ENCODE measurements at places on chromosomes 6 and 20.

DNA sequence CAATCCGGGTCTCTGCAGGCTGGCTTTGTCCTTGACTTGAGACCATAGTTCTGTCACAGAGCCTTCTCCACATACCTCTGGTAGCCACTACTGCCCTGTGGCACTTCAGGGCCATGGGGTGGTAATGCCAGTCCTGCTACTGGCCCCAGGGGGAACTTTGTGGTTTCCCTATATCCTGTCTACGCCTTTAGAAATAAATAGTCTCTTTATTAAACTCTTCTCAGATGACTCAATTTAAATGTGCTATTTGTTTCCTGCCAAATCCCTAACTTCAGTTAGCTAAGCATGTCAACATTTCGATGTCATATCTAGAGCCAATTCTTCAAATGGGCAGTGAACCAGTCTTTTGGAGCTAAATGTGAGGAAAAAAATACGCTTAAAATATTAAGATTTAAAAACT is 60.1 kb downstream of the SEL1L2 start:
- DNase-seq: no peak

DNA sequence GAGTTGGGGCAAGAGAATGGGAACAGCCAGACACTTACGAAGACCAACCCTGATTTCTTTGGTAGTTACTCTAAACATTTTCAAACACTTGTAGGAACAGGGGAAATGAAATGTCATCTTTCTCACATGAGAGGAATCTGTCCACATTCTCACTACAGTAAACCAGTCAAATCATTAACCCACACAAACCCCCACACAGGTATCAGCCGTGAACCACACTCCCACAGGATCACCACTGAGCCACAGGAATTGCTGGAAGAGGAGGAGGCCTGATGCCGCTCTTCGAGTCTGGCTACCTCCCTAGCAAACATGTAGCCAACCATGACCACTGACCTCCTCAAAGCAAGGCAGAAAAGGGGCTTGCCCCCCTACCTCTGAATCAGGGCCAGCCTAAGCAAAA is 6.9 kb upstream of the RSPO3 start:
- no peak for DNase-seq

GRCh38 chr20:20360464-20360863 is 7.4 kb upstream of the INSM1 start:
- no peak for DNase-seq

DNA sequence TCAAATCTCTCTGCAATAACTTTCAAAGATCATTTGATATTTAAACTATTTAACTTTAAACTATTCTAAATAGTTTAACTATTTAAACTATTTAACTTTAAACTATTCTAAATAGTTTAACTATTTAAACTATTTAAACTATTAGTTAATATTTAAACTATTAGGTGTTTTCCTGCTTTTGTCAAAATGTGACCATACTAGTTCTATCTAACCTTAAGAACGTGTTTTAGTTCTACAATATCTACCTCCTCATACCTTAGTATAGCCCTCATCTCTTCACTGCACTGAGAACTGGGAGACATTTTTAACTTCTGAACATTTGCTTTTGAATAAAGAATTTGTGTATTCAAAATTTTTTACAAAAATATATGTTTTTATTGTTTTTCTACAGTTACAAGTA is 429.1 kb downstream of the ADGRB3 start:
- DNase-seq: no peak

- no peak for DNase-seq
Observed at GRCh38 chr6:20633566-20634340, 99.5 kb downstream of the CDKAL1 start.

- no peak for DNase-seq
Observed at GRCh38 chr6:143700684-143701348, 23.1 kb downstream of the PHACTR2 start.

GRCh38 chr6:3913077-3913957 is 64.1 kb downstream of the FAM50B start:
- DNase-seq: no peak

DNA sequence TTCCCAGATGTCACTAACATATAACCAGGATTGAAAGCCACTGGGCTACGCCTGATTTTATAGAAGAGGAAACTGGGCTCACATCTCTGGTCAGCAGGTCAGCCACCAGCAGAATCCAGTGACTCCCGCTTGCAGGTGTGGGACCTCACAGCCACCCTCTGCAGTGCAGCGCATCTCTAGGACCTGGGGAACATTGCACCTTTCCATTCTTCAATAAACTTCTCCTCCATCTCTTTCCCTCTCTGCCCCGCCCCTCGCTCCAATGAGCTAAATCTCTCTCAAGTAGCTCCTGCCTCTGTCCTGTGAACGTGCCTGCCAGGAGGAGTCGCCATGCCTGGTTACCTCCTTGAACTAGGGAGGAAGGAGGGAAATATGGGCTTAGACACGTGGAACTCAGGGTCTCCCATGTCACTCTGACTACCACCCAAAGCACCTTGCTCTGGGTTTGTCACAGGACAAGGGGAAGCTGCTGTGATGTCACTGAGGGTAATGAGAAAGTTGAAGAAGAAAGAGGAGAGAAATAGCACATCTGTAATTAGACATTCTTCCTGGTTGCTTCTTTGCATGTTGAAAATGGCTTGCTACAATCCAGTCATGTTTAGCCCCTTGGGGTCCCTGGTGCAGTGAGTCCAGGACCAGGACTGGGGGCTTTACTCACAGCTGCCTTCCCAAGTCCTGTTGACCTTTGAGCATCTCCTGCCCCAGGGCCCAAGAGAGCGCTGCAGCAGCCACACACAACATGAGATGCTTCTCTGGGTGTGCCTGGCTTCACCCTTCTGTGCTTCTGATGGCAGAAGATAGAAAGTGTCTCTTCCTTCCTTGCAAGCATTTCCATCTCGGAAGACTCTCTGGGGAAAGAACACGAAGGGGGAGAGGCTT is 469.4 kb downstream of the PREX1 start:
- no peak for DNase-seq

- DNase-seq: no peak
Observed at GRCh38 chr6:146027586-146028251, 1.1 kb upstream of the GRM1 start.

DNA sequence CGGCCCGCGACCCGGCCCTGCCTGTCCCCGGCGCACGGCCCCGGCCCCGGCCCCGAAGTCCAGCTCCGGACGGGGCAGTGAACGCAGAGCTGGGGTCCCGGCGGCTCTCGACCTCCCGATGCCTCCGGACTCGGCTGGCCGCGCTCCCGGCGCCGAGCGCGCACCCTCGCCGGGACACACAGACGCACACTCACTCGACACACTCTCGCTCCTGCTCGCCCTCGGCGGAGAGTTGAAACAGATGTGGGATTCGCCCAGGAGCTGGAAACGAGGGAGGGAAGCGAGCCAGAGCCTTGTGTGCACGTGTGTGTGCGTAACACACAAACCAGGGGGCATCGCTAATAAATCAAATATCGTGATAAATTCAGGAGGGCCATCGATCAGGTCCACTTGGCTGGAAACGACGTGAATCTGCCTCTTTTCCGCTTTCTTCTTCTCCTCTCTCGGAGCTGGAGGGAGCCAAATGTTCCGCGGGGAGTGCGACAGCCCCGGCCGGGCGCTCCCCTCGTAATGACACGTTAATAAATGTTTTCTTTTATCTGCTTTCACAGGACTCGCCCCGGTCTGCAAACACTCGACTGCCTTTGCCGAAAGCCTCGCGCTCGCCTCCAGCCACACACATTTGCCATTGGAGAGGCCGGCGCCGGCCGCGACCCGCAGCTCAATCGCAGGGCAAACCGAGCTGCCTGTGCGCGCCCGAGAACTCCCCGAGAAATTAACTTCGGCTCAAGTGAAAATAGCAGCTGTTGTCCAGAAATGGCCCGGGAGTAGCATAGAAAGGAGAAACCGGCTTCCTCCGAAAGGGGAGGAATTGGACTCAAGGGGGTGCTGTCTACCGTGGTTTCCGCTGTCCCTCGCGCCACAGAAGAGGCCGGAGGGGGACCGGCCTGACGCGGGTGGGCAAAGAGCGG is 828 bp upstream of the SULF2 start:
- no peak for DNase-seq

DNA sequence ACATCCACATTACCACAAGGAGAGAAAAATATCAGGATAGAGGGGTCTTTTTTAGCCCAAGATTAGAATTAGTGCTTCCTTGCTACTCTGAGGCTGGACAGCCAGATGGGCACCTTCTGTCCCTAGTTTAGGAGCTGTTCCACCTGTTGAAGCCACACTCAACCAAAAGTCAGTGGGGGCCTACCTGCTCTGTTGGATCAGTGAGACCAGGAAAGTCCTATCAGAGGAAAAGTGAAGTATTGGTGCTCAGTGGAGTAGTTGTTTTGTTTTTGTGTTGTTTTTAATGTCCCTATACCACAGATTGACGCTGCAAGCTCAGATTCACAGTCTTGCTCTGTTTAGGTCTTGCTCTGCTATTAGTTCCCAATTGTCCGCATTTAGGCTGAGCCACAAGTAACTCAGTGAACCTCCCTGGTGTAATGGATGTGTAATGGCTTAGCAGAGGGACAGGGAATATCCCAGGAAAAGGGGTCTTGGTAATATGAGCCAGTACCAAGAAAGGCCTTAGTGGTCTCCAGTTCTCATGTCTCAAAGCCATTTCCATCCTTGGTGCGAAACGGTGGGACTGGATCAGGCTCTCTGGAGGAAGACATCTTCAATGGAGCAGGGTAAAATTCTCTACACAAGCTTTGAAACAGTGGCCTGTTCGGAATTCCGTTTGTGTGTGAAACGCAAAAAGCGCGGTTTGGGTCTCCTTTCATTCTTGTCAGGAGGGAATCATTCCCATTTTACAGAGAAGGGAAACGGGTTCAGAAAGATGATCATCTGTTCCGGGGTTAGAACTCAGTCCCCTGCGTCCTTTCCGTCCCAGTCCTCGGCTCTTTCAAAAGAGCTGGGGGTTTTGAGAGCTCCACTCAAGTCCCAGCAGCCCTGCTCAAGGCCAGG is 631 bp upstream of the PABPC1L start:
- no peak for DNase-seq

DNA sequence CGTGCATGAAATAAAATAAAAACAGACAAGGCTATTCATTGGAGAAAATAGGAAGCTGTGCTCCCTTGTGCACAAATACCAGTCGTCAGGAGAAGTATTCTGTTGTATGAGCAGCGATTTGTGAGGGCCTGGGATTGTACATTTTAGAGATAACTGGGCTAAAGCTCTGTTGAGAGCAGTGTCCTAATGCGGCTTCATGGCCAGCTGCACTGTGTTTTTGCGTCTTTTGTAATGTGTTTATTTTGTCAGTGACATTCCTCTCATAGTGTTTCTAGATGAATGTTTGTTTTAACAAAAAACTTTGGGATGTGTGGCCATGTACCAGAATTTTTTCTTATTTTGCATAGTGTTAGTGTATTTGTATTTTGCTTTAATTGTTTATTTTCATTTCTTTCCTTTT is 14.8 kb downstream of the ERMARD start:
- no peak for DNase-seq

DNA sequence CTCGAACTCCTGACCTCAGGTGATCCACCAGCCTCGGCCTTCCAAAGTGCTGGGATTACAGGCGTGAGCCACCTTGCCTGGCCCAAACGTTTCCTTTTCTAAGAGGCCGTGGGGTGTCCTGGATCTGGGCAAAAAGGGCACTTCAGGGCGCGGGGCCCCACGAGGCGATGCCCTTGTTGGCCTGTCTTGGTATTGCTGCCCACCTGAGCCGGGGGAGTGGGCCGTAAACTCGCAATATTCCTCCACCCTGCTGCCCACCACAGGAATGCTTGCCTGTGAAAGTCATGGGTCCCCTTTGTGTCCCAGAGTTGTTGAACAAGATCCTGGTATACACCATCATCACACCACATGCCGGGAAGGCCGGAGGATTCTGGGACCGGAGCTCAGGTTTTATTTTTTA is 49.0 kb downstream of the SSR1 start:
- no peak for DNase-seq

DNA sequence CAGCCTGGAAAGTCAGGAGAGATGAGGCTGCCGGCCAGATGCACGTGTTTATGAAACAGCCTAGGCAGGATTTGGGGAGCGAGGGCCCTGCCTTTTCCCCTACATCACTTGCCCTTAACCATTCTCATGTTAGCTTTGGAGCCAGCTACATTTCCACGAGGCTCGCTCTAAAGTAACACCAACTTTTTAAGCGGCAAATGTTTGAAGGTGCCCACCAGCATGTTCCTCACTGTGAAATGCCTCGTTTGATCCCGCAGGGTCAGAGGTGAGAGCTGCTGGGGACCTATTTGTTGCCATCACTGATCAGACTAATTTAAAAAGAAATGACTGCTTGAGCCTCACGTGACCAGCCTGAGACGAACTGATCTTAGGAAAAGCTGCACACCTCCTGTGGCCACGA is 51.6 kb upstream of the DACT2 start:
- no peak for DNase-seq

GRCh38 chr6:111870051-111870741 is 3.1 kb downstream of the FYN start:
- no peak for DNase-seq

DNA sequence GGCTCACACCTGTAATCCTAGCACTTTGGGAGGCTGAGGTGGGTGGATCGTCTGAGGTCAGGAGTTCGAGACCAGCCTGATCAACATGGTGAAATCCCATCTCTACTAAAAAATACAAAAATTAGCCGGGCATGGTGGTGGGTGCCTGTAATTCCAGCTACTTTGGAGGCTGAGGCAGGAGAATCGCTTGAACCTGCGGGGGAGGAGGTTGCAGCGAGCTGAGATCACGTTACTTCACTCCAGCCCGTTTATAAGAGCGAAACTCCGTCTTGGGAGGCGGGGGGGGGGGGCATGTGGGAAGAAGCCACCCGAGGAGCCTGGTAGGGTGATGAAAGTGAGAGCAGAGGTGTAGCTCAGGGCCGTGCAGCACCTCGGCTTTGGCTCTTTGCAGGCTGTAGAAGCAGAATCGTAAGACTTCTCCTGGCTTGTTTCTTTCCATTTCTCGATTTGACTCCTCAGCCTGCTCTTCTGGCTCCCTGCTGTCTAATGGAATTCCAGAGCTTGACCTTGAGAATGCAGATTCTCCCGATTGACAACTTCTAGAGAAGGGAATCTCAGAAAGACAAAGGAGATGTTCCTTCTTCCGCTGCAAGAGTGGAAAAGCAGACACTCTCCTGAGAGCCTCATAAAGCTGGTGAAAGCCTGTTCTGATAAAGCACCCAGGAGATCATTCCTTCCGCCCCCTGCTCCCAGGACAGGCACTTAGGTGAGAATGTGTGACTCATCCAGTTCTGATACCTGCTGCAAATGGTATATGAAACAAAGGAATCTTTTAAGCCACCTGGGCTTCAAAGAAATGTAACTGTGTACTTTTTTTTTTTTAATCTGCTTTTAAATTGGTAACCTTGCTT is 26.0 kb upstream of the PPP1R16B start:
- no peak for DNase-seq

GRCh38 chr6:127938701-127939100 is 37.8 kb upstream of the THEMIS start:
- no peak for DNase-seq

- peak; percentile 7 for DNase-seq
Observed at GRCh38 chr6:43274916-43275597, 23.0 kb upstream of the SLC22A7 start.

DNA sequence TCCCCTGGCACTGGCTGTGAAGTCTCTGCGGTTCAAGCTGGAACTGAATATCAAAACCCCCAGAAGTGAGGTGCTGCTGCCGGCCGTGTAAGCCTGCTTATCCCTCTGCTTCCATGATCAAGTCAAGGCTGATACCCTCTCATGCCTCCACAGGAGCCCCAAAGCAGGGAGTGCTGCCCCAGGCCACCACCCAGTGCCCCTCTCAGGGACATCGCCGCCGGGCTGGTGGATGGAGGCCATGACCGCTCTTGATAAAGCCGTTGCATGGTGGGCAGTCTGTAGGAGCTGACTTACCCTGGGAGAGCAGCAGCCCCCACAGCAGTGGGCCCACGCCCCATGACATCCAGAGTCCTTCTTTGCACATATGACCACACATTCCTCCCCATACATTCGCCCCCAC is 162.0 kb upstream of the CST7 start:
- no peak for DNase-seq

GRCh38 chr6:679282-679681 is 13.7 kb downstream of the EXOC2 start:
- DNase-seq: no peak

Measured in activated gamma-delta T cell treated with anti-CD3 and anti-CD28 coated beads, Interleukin-2, amount 50 U/mL, for 16 hours (primary cell).